ENCODE measurements at places on chromosomes 13 and 19.

DNA sequence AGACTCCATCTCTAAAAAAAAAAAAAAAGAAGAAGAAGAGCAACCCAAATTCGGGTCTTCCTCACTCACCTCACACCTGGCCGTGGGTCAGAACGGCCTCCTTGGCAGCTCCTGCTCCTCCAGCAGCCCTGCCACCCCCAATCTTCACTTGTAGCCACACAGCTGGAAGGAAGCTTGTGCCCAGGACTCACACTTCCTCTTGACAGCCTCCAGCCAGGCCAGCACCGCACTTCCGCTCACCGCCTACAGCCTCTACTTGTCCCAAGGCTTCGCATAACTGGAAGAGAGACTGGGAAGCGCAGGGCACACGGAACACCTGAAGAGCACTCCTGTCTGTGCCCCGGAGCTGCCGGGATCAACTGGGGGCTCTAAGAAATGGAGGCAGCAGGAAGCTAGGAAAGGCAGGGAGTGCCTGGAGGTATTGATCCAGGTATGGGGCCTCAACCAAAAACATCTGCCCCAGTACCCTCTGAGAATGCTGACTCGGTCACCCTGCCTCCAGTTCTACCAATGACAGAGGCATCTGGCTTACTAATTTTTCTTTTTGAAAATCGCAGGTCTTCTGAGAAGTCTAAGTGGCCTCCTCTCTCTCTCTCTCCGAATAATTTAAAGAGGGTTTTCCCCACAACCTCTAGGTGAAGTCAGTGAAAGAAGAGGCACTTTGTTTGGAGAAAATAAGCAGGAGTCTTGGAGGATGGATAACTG is 31.1 kb upstream of the ATP12A start:
- no peak for DNase-seq

DNA sequence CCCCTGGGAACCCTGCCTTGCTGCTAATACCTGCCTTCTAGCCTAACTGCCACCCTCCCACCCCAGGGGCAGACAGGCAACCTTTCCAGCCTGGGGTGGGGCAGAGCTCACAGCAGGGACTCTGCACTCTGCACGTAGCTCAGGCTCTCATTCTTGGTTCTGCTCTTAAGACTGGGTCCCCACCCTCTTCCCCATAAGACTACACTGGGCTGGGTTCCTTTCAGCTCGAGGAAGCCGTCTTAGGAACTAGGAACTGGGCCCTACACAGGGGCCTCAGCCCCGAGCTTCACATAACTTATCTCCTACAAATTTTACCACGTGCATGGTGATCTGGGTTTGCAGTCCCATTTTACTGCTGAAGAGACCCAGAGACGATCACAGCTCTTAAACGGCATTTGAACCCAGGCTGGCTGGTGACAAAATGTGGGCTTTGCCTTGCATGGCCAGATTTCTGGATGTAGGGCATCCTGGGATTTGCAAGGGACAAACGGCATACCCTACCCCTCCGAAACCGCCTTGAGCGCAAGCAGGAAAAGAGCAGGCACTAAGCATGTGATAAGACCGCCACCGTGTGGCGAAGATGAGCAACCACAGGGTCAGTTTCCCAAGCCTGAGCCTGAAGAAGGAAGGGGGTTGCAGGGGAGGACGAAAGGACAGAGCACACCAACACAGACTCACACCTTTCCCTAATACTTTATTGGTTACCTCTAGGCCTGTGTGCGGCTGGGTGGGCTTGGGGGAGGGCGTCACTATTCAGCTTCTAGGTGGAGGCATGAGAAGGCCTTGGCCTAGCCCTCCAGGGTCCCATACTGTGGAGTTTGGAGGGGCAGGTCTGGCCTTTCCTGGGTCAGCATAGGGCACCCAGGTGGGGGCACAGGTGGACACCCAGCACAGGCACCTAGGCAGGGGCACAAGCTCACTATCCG is 5.1 kb downstream of the JUNB start:
- peak; percentile 92 for DNase-seq

DNA sequence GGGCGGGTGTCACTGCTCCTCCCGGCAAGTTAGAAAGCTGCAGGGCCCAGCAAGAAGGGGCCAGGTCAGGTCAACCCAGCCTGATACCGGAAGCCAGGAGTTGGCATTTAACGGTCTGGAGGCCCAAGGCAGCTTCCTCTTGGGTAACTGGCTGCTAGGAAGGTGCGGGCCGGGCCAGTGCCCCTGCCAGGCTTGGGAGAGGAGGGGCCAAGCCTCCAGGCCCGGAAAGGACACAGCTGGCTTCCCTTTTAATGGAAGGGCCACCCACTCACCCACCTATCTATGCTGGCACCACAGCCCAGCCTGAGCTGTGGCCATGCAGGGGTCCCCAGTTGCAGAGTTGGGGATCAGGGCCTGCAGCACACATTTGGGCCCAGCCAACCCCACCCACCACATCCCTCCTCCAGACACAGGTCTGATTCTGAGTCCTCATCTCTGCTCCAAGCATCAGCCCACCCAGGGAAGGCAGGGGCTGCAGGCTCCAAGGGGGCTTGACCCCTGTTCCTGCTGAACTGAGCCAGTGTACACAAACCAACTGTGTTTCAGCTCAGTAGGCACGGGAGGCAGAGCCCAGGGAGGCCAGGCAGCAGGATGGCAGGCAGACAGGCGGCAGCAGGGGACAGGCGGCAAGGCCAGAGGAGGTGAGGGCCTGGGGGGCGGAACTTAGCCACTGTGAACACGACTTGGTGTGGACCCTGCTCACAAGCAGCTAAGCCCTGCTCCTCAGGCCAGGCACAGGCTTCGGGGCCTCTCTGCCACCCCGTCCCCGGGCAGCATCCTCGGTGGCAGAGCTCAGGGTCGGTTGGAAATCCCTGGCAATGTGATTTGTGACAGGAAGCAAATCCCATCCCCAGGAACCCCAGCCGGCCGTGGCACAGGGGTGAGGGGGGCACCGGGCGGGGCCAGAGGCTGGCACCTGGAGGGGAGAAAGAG is 40.8 kb downstream of the ZSWIM4 start:
- no peak for DNase-seq

DNA sequence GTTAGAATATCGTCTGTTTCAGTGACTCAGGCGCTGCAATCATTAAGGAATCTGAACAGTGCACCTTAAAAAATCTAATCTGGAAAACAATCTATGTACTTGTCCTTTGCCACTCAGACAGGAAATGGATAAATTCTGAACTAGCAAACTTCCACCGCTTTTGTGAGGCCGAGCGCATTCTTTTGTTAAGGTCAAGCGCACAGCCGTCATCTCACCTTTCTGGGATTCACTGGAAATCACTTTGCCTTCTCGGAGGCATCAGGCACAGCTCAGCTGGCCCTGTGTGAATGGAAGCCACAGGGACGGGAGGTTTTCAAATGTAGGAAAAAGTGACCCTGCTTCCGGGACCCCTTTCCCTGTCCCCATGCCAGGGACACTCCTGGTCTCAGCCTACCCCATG is 28.2 kb upstream of the SPACA7 start:
- DNase-seq, result no peak

- DNase-seq, result no peak
Observed at GRCh38 chr19:46606019-46606418, 4.9 kb downstream of the CALM3 start.

DNA sequence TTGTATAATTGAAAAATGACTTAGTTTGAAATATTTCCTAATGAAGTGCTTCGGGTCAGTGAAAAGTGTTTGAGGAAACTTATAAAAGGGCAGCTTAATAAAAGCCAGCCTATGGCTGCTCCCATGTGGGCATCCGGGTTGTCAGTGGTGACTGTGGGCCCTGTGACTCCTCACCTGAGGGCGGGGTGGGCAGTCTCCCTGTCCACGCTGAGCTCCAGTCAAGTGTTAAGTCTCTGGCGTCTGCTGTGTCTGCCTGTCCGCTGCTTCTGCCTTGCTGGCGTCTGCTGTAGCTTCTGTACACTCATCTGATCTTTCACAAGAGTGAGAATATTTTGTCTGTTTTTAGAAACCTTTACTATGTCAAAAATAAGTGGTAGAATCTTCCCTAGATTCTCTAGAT is 7.1 kb downstream of the LAMP1 start:
- DNase-seq, result no peak
